Stimulated activated CD8-positive, alpha-beta memory T cell treated with anti-CD3 and anti-CD28 coated beads, Interleukin-7, amount 100 ng/mL, for 4 hours (primary cell): ENCODE measurements at places on chromosomes 4 and X.

DNA sequence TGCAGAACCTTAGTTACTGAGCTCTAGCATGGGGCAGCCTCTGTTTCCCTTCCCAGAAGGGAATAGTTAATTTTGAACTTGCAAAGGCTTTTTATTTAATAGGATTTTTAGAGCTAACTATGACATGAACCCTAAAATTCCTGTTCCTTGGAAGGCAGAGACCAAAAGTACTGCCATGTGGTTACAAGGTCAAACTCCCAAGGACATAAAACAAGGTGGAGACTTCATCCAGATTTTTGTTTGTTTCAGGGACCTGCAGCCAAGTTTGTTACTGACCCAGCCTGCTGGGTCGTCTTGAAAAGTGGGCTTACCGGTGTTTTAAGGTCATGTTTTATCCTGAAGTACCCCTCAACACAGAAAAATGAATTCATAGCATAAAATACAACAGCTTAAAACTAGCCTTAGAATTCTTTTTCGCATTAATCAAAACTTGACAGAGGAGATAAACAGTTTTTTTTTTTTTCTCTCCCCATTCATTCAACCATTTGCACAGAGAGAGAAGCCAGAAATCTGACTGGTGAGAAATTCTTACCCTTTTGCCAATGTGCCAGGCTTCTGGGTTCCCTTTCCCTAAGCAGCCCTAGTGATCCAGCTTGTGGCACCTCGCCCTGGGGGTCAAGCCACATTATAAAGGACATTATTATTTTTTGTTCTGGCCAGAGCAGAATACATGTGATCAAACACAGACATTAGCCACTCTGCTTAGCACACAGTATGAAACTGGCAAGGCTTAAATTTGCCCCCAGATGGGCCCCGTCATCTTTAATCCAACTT lies 21.5 kb upstream of the GRPEL1 start:
- no peak for DNase-seq

GRCh38 chr4:67036791-67037190 lies 508.5 kb downstream of the CENPC start:
- DNase-seq = no peak

DNA sequence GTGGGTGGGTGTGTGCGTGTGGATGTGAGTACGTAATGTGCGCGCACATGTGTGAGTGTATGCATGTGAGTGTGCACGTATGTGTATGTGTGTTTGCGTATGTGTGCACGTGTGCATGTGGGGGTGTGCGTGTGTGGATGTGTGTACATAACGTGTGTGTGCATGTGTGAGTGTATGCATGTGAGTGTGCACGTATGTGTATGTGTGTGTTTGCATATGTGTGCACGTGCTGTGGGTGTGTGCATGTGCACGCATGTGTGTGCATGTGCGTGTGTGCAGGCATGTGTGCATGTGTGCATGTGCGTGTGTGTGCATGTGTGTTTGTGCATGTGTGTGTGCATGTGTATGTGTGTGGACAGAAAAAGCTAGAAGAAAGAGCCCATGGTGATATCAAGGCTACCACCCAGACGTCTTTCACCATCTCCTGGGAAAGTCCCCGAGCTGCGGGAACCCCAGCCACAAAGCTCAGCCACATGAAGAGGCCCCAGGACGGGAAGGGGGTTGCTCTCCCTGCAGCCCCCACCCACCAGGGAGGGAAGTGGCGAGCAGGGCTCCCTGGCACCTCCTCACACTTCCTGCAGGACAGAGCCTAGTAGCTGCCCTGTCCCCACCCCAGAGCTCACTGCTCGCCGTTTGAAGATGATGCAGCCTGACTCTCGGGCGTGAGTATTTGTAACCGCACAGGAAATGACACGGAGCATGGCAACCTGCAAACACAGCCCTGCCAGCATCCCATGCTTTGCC lies 108.3 kb downstream of the DCTD start:
- peak; percentile 24 for DNase-seq

- DNase-seq = no peak
These were observed 1056.0 kb downstream of the STIM2 start for GRCh38 chr4:27916452-27917184.

- no peak for DNase-seq
These were observed 39.9 kb downstream of the HTT start for GRCh38 chr4:3114377-3114776.

GRCh38 chr4:2861631-2862436 lies 18.2 kb downstream of the ADD1 start:
- DNase-seq = no peak

- DNase-seq = no peak
These were observed 4.9 kb upstream of the TXK start for GRCh38 chr4:48138936-48139335.

GRCh38 chrX:123849096-123849495 lies 10.8 kb upstream of the XIAP start:
- DNase-seq = no peak

DNA sequence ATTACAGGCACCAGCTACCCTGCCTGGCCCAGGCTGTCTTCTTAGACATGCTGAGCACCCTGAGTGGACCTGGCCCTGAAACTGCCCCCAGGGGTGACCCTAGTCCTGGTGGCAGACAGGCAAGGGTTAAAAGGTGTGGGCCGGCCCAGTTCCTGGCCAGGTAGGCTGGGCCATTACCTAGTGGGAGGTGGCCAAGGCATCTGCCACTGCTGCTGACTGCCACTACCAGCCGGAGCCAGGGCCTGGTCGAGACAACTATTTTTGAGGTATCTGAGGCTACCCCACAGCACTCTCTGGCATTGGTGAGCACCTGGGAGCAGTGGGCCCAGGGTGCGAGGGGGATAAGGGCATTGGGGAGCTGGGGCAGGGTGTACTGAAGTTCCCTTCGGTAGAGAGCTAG lies at the start of gene CCDC120:
TSS of gene CCDC120 (plus strand) at position 206 of the 400 bp plus-strand sequence. CDS start 3,043 bp downstream, outside the sequence.
- DNase-seq = no peak

GRCh38 chrX:136616987-136617685 lies 30.8 kb upstream of the CD40LG start:
- DNase-seq = no peak

- no peak for DNase-seq
These were observed 58.4 kb downstream of the CFAP299 start for GRCh38 chr4:80393970-80394250.

DNA sequence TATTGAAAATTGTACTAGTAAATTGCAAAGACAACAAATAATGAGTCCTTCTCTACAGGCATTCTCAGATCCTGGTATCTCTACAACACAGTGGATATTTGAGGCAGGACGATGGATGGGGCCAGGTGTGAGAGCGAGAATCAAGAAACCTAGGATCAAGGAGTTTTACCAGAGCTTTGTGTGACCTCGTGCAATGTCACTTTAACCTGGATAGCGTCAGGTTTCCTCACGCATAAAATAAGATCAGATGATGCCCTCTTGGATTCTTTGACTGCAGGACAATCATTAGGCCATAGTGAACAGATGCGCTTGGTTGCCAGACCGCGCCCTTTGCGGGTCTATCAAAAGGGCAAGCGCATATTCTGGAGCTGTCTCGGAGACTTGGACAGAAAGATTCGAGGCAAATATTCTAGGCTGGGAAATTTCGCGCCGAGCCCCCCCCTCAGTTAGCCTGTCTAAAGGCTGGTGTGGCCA lies 66.6 kb downstream of the FBXO8 start:
- DNase-seq = no peak

GRCh38 chrX:65098851-65099250 lies 122.6 kb upstream of the ZC4H2 start:
- no peak for DNase-seq

- no peak for DNase-seq
These were observed 424 bp downstream of the SATL1 start for GRCh38 chrX:85243155-85243554.

DNA sequence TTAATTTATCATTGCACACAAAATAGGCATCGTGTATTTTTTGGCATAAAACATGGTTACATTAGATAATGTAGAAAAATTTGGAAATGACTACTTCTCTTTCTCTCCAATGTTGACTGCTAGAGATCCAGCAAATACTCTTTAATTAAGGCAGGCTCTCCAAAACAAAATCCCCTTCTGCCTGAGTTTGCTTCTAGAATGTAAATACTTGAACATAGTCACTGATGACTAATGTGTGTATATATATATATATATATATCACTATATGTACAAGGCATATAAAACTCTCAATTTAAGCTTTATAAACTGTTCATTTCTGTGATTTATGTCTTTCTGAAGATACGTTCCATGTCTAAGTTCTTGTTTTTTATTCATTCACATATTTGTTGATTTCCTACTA lies 67.2 kb upstream of the CAMK2D start:
- no peak for DNase-seq

DNA sequence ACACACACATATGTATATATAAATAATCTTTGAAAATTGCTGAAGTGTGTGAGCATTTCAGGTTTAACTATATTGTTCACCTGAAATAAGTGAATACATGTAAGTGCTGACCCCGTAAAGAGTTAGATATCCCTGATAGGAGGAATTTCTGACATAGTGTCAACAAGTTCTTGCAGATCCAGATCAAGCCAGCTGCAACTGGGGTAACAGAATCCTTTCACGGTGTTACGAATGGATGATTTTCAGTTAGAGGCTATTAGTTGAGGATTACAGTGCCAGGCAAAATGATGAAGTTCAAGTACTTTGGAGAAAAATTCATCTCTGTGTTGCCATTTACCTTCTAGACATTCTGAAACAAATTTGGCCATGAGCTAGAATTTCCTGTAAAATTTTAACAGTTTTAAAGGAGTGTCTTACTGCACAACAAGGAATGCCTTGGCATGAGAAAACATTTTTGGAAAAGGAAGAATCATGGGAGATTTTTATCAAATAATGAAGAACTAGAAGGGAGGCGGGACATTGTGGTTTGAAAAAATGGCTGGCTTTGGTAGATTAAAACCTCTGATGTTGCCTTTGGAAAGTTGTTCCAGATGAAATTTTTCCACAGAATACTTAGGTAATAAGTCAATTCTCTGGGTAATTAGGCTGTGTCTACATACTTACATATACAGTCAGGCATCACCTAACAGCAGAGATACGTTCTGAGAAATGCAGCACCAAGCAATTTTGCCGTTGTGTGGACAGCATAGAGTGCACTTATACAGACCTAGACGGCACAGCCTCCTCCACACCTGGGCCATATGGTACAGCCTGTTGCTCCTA lies 84.4 kb upstream of the FAT1 start:
- no peak for DNase-seq

GRCh38 chr4:45120163-45120562 lies 393.8 kb upstream of the GNPDA2 start:
- no peak for DNase-seq

GRCh38 chrX:19649226-19649995 lies 134.1 kb upstream of the MAP3K15 start:
- DNase-seq = no peak

DNA sequence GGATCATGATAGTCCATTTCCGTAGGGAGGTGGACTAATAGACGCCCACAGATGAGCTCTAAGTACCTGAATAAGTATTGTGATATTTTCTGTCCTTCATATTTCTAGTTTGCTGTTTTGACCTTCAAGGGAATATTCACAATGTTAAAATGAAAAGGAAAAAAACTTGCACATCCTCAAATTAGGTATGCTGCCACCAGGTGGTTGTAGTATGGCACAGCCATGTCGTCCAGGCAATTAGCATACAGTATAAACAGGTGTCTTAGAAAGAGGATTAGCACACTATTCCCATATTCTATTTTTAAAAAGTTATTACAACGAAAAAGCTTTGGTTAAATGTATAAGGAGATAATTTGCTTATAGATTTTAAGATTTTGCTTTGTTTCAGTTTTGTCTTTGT lies 802.0 kb downstream of the RPA4 start:
- DNase-seq = no peak

DNA sequence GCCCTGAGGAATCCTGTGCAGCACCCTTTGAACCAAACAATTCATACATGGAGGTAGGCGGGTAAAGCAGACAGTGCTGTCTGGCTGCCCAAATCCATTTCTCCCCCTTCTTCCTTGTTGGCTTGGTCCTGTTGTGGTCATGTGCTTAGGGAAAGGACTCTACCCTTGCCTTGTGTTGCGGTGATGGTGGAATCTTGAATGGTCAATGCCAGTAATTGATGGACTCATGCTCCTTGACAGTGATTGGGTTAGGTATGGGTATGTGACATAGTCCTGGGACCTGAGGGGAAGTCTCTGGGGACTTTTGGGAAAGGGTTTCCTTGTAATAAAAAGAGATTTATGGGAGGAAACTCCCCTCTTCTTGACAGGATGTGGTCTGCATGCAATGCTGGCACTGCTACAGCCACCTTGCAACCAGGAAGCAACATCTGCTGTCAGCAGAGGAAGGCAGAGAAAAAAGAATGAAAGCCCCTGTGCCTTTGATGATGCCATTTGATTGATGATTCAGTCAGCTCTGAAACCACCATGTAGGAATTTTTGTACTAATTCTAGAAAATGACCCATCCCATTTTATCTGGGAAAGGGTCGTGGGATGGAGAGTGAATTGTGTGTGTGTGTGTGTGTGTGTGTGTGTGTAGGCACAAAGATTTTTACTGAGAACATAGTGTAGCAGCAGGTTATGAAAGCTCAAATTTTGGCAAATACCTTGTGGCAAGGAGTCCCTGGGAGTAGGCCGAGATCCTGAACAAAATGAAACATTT lies 30.0 kb upstream of the HUWE1 start:
- DNase-seq = peak; percentile 43

- no peak for DNase-seq
These were observed 163.9 kb upstream of the LCORL start for GRCh38 chr4:18185491-18185890.

GRCh38 chr4:38928974-38929373 lies 61.4 kb downstream of the FAM114A1 start:
- DNase-seq = no peak

- no peak for DNase-seq
These were observed 111.3 kb upstream of the ATP8A1 start for GRCh38 chr4:42768125-42768748.

DNA sequence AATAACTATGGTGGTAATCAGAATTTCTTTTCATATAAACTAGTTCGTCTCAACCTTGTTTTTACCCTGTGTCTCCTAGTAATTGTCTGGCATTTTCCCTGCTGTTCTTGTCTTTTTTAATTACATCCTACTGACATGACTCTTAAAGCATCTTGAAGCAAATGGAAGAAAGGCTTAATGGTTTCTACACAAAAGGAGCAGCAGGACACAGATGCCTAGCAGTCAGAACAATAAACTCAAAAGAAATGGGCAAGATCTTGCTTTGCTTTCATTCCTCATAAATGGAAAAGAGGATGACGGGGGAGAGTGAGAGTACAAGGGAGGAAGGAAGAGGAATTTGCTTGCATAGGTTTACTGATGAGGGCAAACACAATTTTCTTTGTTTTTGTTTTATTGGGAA lies 293.2 kb upstream of the EMCN start:
- DNase-seq = no peak

DNA sequence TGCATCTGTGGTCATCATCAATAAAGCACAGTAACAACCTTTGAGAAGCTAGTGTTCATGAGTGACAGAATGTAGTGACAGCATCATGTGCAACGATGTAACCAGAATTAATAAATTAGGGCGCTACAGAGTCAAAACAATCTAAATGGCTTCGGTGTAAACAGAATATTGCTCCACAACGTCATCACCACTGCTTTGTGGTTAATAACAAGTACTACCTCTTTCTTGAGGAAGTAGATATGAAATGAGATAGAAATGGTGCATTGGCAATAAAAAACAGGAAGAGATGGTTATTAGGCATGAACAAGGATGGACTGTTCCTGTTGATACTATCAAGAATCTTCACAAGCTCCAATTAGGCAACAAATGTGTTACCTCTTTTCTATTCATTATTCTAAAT lies 8.7 kb upstream of the PDHA2 start:
- DNase-seq = no peak

- DNase-seq = no peak
These were observed 202.5 kb downstream of the RASL11B start for GRCh38 chr4:53064609-53065008.

GRCh38 chrX:88244066-88244465 lies 503.0 kb upstream of the CPXCR1 start:
- DNase-seq = no peak
